Midbrain (tissue), 1 donor: ENCODE measurements at places on chromosomes 11 and 22.
A peak's percentile ranks its signal among the peaks of the same experiment; 100 is the strongest.

DNA sequence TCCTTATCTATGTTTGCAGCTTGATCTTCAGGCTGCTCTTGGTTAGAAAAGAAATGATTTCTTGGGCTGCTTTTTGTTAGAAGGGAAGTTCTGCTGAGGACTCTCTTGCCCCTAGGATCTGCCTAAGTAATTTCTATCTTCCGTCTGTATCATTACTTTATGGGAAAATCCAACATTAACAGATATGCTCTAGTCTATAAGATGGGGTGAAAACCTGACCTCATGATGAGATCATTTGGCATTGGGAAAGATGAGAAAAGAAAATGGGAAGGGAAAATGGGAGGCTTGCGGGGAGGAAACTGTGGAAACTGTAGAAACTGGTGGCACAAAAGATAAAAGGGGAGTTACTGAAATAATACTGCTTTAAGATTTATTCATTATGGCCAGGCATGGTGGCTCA, 63.6 kb downstream of the FDX1 start:
- no peak for DNase-seq

- DNase-seq = no peak
Observed at GRCh38 chr11:125211191-125211947, 46.8 kb downstream of the PKNOX2 start.

DNA sequence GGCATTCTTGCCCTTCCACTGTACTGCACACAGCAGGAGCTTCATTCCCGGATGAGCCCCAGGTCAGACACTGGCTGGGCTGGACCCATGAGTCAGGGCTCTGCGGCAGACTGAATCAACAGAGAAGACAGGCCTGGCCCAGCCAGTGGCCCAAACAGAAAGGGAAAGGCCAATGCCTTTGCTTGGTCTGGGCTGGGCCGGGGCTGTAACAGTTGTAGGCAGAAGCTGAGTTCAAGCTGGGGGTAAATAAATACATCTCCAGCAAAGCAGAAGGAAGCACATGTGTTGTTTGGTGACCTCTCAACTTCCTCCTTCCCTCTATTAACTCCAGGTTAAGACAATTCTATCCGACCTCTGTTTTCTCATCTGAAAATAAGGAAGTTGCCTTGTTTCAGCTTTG, 1.8 kb upstream of the SMIM35 start:
- peak; percentile 8 for DNase-seq

- no peak for DNase-seq
Observed at GRCh38 chr11:85811624-85812023, 683 bp upstream of the SYTL2 start.

DNA sequence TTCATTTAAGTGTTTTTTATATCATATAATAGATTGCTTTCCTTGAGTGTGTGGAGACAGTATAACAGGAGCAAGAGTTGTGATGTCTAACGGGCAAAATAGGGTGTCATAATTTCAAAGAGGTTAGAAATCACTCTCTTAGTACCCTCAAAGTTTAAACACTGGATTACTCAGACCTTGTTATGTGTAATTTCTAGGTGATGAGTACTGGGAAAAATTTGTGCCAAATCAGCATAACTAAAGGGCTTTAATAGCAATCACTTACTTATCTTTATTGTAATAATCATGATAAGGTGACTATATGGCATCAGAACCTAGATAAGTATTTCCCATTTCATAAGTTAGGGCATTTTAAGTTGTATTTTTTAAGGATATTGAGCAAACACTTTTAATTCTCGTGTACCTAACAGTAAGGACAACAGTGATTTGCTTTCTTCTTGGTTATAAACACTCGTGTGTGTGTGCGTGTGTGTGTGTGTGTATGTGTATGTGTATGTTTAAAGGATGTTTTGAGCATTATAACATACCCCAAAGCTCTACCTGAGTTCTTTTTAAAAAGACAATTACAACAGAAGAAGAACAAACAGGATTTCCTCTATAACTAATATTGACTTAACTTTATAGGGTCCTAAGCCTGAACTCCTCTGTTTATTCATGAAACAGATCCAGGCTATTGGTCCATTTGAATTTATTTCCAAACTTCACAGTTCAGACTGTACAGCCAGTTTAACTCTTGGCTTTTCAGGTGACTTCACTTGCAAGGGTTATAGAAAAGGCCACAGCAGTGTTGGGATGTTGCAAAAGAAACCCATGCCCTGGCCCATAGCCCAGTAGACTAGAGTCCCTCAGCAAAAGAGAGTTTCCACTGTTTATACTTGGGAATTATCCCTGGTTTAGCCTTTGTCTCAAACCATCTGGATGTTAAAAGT, 23.7 kb upstream of the PDE3B start:
- DNase-seq = no peak

DNA sequence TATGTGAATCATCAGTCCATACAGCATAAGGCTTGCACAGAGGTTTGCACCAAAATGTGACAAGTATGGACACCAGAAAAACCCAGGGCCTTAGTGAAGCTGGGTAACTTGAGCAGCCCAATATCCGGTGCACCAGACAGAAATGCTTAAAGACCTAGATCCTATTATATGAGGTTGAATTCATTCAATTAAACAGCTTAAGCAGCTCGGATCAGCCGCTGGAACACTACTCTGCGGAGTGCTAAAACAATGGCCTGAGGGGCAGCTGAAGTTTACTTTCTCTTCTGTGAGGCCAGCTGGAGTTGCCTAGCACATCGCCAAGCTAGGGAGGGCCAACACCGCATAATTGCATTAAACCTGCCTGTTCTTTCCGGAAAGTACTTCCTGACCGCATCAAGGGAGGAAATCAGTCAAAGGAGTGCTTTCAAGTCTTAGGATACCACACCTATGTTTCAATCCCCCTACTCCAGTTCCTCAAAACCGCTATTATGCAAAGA, 17.0 kb upstream of the FAM181B start:
- peak; percentile 33 for DNase-seq

DNA sequence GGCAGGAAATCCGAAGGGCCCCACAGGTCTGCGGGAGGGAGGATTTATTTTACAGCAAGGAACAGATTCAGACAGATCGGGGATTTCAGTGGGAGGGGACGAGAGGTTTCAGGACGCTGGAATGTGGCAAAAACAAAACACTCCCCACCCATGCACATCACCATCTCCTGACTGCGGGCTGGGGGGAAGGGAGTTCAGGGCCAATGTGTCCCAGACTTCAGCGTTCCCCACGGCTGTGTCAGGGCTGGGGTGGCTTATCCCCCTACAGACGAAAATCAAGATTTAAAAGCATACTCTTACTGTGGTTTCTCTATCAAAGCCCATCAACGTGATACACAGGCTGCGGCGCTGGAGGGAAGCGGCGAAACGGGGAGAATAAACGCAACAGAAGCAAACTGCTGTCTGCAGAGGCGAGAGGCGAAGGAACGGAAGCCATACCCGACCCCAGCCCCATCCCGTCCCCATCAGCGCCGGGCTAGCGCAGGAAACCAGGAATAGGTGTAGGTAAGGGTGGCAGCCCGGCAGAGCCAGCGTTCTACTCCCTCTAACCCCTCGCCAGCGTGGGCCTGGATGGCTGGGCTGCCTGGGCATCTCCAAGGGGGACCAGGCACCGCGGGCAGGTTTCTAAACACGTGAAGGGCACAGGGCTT, 2.7 kb downstream of the TENM4 start:
- no peak for DNase-seq

GRCh38 chr22:20405931-20406685, 12.2 kb downstream of the ZNF74 start:
- DNase-seq = no peak

- DNase-seq = peak; percentile 36
Observed at GRCh38 chr22:41501209-41501608, 32.3 kb downstream of the ACO2 start.
